ENCODE measurements at places on chromosomes 4 and X.

- DNase-seq = no peak
Measured at GRCh38 chr4:150436598-150437370, 145.2 kb upstream of the MAB21L2 start.

DNA sequence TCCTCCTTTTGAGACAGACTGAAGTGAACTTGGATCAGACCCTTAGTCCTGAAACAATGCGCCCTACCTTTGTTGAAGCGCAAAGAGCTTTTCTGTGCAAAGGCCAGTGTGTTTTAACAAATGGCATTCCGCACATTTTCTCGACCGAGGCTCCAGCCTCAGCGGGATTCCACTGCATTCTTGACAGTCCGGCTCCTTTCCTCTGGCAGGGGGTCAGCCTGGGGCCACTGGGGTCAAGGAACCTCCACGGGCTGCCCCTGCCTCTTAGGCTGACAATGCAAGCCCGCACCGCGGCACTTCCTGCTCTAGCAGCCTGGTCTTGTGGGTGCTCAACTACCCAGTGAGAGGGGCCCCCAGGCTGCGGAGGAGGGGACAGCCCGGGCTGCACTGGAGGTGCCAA, 47.2 kb upstream of the TFDP3 start:
- no peak for DNase-seq

- no peak for DNase-seq
Measured at GRCh38 chr4:10963958-10964703, 279.6 kb upstream of the CLNK start.

- no peak for DNase-seq
Measured at GRCh38 chrX:123626962-123627361, 105.9 kb downstream of the THOC2 start.

DNA sequence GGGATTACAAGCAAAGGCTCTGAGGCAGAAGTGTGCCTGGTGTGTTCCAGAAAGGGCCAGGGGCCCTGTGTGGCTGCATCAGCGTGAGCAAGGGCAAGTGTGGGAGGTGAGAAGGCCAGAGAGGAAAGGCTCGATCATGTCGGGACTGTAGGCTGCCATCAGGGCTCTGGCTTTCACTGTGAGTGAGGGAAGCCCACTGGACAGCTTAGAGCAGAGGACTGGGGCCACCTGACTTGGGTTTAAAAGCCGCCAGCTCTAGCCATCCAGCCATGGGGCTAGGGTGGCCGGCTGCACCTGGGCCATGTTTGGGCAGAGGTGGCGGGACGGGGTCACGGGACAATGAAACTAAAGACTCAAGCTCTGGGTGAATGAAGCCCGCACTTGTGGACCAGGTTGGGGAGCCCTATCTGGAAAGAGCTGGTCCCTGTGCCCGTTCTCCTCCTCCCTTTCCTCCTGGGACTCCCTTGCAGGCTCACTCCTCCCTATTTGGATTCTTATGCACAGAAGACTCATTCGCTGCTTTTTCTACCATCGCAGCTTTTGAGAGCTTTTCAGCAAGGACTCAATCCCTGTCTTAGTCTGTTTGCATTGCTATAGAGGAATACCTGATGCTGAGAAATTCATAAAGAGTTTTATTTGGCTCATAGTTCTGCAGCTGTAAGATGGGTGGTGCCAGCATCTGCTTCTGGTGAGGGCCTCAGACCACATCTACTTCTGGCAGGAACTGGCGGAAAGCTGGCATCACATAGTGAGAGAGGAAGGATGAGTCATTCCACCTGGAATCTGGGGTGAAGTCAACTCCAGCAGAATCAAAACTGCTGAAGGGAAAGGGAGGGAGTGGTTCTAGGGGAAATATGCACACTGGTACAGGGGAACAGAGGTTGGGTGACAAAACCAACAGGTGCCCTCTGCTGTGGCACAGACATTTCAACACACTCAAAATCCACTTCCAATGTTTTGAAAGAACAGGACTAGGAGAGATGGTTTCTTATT, 15.3 kb downstream of the CTAG1B start:
- DNase-seq = no peak

- DNase-seq = no peak
Measured at GRCh38 chr4:165048170-165048569, 5.5 kb upstream of the TRIM75 start.

GRCh38 chr4:602559-602942, 22.8 kb upstream of the PDE6B start:
- DNase-seq = no peak

- DNase-seq = peak; percentile 40
Measured at GRCh38 chrX:78517124-78517523, 142.0 kb downstream of the RTL3 start.

DNA sequence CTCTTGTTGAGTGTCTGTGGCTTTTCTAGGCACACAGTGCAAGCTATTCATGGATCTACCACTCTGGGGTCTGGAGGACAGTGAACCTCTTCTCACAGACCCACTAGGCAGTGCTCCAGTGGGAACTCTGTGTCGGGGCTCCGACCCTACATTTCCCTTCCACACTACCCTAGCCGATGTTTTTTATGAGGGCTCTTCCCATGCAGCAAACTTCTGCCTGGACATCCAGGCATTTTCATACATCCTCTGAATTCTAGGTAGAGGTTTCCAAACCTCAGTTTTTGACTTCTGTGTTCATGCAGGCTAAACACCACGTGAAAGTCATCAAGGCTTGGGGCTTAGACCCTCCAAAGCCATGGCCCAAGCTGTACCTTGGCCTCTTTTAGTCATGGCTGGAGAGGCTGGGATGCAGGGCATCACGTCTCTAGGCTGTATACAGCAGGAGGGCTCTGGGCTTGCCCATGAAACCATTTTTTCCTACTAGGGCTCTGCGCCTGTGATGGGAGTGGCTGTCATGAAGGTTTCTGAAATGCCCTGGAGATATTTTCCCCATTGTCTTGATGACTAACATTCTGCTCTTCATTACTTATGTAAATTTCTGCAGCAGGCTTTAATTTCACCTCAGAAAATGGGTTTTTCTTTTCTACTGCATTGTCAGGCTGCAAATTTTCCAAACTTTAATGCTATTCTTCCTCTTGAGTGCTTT, 249.8 kb upstream of the CPEB2 start:
- DNase-seq = no peak

DNA sequence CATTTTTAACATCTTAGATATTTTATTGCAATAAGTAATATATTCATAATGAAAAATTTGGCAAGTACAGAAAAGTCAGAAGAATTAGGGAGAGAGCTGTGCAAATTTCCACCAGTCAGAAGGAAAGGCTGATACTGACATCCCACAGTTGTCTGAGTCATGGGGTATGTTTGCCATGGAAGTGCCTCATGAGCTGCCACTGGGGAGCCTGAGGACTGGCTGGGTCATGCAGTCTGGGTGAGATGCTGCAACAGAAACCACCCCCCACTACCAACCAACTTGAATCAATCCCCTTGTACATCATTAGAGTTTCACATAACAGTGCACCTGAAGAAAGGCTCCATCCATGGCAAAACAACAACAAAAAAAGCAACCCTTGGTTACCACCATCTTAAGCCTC, 45.2 kb upstream of the ENPP6 start:
- no peak for DNase-seq

GRCh38 chrX:9317176-9317575, 147.7 kb upstream of the TBL1X start:
- DNase-seq = no peak

DNA sequence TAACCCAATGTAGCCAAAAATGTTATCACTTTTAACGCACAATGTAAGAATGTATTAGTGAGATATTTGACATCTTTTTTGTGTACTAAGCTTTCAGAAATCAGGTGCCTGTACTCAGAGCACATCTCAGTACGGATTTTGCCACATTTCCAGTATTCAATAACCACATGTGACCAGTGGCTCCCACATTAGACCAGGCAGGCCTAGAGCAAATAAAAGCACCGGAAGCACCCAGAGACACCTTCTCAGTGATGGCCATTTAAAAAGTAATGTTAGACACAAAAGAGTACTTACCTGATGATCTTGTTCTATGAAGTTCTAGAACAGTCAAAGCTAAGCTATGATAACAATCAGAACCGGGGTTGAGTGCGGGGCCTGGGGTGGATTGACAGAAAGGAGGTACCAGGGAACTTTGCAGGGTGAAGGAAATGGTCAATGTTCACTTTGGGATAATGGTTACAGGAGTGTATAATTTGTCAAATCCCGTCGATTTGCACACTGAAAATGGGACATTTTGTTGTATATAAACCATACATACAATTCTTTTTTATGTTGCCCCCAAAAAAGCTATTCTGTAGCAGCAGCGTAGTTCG, 1.2 kb downstream of the CTPS2 start:
- no peak for DNase-seq

- no peak for DNase-seq
Measured at GRCh38 chrX:106897259-106897658, 5.9 kb downstream of the RIPPLY1 start.

DNA sequence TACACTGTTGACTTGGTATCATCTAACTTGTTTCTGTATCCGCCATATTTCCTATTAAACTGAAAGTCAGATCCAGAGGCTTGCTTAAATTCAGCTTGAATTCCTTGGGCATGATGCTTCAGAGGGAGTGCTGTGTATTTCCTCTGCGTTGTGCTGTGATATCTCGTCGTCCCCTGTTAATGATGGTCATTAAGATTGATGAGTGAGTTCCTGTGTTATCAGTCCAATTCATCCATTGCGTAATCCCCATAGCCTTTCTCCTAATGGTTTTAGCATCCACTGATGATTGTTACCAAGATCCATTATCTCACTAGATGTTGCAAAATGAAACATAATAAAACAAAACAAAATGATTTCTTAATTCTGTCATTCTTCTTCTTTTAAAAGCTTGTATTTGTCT, 31.3 kb upstream of the CHM start:
- no peak for DNase-seq

GRCh38 chr4:153261461-153261860, 57.2 kb downstream of the TRIM2 start:
- DNase-seq = no peak

DNA sequence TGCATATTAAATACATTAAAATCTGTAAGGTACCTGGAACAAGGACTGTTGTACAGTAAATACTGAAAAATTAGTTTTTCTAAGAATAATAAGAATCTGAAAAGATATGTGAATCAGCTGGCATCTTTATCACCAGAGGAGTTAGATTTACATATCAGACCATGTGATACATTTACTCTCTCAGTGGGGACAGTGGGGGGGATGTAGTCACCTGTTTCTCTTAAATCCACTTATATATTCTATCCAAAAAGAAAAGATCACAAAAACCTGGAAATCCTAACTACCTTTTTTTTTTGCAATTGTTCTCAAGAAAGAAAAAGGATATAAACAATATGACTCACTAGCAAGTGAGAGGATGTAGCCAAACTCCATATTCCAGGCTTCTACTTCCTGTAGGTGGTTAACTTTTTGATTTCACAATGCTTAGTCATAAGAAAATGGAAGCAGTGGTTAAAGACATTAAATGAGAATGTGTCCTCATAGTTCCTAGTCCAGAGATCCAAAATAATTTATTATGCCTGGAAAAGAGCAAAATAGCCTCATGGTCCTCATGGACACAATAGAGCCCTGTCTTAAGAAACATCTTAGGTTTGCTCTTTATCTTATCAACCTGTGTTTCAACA, 22.5 kb upstream of the MYOZ2 start:
- no peak for DNase-seq

GRCh38 chrX:30777575-30777974, 111.5 kb downstream of the TAB3 start:
- DNase-seq = no peak

DNA sequence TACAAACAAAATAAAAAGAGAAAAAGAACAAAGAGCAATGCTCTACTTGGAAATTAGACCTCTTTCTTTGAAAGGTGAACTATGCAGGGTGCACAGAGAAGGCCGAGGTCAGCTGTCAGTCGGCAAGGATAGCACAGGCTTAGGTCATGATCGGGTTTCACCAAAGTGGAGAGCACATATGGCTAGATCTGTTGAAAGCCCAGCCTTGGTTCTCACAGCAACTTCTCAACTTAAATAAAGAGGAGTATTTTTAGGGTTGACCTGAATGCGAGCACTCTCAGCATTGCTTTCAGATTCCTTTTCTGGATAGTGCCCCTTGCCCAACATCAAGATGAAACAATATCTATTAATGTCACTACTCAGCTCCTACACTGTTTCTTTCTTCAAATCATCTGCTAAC, 122.9 kb upstream of the GPC4 start:
- DNase-seq = no peak

DNA sequence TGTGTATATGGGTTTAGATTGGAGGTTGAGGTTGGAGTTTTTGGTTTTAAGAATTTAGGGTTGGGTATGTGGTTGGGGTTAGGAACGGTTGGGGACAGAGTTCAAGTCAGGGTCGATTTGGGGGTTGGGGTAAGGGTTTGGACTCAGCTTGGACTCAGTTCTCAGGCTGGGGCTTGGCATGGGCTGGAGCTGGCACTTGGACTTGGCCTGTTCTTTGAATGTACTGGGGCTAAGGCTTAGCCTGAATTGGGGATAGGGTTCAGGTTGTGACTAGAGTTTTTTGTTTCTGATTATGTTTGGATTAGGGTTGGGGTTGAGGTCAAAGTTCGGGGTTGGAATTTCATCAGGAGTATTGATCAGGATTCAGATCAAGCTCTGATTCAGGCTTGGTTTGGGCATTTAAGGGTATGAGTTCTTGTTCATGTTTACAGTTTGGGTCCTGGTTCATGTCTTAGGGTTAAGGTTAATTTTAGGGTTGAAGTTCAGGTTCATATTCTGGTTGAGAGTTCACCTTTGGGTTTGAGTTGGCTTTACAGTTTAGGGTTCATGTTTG, 46.2 kb upstream of the IL9R start:
- DNase-seq = no peak

DNA sequence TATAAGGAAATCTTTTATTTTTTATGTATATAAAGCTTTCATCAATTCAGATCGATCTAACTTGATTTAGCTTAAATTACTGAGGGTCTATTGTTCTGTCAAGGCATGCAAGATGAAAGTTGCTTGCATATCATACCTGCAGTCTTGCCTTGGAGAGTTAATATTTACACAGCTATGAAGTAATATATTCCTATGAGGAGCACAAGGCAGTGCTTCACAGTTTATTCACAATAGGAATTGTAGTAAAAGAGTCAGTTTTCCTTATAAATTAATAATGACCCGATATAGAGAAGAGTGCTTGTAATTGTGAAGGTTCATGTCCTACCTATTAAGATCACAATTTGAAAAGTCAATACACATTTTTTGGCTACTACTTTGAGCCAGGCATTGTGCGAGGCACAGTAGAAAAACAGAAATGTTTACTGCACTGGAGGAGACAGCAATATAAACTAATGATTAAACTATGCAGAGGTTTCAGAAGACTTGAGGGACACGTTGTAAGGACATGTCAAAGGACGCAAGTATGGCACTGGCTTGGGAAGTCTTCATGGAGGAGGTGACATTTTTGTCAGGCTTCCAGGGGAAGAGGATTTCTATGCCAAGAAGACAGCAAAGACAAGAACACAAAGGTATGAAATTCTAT, 38.8 kb downstream of the REELD1 start:
- no peak for DNase-seq

- no peak for DNase-seq
Measured at GRCh38 chrX:8845469-8845868, 44.3 kb upstream of the FAM9A start.
